ENCODE measurements at places on chromosomes 12 and 14.

GRCh38 chr14:24321212-24321975 is 10.1 kb downstream of the LTB4R start:
- no peak for DNase-seq

DNA sequence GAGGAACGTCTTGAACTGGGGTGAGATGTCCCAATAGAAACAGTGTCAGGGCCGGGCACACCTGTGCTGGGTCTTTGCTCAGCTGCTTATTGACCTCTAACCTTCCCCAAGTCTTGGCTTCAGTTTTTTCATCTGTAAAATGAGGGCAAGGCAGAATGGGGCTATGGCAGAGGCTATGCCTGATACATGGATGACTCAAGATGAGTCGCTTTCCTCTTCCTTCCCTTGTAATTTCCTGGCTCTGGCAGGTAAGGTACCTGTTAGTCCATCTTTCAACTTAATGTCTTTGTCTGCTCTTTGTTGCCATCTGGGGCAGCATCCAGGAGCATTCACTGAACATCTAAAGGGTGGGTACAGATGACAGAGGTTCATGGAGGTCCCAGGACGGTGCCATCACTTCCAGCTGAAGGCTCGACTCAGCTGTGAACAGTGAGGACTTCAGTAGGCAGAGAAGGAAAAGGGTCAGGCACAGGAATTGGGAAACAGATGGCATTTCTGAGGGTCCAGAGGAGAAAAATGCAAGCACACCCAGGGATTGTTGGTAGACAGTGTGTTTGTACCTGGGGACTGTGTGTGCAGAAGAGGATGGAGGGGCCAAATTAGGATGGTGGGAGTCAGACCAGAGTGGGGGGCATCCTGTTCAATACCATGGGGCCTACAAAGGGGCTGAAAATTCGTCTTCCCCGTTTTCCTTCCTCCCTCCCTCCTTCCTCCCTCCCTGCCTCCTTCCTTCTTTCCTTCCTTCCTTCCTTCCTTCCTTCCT is 268.3 kb downstream of the VRK1 start:
- no peak for DNase-seq

DNA sequence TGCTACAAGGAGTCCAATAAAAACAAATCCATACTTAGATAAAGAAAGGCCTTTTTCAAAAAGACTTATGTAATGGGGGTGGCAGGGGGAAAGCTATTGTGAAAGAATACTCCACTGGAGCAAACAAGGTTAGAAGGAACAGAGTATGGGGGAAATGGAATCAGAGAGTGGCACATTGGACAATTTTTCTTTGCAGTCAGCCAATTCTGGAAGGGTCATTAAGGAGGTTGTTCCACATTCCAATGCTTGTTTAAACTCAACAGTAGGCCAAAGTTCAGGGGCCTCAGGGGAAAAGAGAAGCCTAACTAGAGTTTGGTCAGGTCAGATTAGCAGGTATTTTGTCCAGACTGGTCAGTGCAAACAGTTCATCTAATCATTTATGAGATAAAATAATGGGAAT is 105.2 kb upstream of the RESF1 start:
- DNase-seq = no peak

DNA sequence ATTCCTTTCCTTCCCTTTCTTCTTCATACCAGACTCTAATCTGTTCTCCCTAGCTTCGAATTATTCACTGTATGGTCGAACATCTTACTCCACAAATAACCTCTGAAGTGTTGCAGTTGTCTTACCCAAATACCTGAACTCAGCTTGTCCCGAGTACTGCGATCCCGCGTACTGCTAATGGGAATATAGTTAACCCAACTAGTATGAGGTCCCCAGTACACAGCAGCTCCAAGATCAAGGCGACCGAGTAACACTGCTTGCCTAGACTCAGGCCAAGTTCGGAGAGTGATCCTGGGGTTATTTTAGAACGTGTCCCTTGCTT is 462 bp upstream of the ETNK1 start:
- DNase-seq = no peak

DNA sequence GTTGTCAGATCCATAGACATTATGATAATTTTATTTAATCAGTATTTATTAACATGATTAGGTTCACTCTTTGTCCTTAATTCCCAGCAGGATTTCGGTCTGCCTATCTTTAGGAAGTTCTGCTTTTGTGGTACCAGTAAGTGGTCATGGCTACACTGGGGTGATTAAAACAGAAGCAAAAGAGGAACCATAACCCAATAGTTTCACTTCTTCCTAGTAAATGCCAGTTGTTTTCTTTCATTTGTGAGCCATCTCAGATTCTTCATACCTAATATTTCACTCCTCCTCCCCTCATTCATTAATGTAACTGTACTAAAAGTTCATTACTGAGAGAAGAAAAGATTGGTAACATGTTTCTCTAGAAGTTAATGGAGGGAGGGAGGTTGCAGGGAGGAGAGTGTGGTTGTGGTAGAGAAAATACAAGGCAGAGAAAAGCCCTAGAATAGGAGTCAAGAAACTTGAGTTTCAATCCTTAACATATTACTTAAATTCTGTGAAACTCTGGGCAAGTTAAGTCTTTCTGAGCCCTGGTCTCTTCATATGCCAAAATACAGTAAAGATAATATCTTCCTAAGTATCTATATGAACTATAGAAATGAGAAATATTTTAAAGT is 101.2 kb downstream of the PEBP1 start:
- no peak for DNase-seq
